ENCODE measurements at places on chromosomes 5 and 9. TPM values are rescaled to one million over a fixed set of nuclear protein-coding genes. Genes with fewer than 3 reads are reported as not detected.

COL5A1 gene
- 6.5 TPM for total RNA-seq

CBY3 gene
- not detected for total RNA-seq

DNA sequence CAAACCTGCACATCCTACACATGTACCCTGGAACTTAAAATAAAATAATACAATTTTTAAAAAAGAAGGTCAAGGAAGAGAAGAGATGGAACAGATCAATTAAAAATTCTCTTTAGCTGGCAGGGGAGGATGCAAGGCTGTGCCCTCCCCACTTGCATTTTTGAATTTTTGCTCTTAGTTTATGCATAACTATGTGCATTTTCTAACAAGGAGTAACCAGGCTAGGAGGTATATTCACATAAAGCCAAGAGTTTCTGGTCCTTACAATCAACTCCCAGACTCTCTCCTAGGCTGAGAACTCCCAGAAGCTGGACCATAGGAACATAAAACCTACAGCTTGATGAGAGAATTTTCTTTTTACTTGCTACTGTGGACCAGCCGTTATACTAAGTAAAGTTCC is 29.8 kb downstream of the CCDC192 start:
- DNase-seq = no peak

DNA sequence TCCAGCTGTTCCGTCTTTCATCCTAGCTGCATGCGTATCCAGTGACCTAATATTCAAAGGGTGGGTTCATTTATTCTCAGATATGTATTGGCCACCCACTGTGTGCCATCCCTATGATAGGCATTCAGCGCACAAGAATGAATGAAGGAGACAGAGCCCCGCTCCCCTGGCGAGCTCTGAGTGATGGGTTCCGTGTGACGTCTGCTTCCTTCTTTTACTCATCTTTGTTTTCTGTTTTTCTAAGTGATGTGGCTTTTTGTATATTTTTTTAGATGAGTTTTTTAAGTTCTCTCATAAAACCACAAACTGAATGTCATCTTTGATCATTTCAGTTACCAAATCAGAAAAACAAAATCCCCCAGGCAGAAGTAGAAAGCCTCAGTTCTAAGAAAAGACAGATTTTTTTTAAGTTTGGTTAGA is 168.3 kb upstream of the OTULINL start:
- DNase-seq = no peak

GRCh38 chr5:42059291-42059690 is 134.2 kb downstream of the FBXO4 start:
- DNase-seq = peak; percentile 20

DNA sequence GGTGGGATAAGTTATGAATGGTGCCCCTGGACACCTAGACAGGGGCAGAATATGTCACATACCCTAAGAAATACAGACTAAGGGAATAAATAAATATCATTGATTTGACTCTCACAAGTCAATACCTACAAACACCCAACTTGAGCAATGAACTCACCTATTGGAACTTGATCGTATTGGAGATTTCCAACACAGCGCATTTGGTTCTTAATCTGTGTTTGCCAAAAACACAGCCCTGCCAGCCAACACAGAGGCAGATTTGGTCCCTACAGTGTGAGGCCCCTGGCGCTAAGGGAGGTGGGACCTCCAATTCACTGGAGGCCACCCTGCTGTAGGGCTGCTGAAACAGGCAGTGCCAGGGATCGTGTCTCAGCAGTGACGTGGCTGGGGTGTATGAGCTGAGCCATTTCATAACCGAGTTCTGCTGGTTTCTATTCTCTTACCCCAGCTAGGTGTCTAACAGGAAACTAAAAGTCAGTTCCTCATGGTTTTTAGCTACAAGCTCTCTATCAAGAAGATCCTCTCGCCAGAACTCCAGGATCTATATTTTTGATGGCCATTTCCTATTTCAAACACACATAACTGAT is 84.5 kb downstream of the SLC1A1 start:
- no peak for DNase-seq

DNA sequence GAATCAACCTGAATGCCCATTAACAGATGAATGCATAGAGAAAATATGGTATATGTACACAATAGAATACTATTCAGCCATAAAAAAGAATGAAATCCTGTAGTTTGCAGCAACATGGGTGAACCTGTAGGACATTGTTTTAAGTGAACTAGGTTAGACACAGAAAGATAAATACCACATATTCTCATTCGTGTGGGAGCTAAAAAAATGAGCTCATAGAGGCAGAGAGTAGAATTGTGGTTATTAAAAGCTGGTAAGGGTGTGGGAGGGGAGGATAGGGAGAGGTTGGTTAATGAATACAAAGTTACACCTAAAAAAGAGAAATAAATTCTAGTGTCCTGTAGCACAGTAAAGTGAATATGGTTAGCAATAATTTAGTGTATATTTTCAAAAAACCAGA is 23.5 kb downstream of the PTTG1 start:
- DNase-seq = no peak

GRCh38 chr5:10421896-10422691 is 19.6 kb upstream of the ROPN1L start:
- no peak for DNase-seq

DNA sequence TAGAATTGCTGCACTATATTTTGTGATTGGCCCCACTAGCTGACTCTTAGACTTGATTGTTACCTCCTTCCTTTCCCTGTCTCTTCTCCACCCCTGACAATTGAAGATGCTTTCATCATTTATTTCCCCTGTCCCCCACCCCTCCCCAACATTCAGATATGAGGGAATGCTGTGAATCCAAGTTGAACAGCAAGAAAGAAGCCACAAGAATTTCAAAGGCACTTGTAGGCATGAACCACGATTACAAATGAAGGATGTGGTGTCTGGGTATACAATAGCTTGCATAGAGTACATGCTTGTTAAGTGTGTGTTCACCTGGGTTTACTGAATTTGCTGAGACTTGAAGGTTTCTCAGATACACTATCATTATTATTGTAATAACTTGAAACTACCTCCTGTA is 78.3 kb upstream of the TRIO start:
- peak; percentile 77 for DNase-seq

DNA sequence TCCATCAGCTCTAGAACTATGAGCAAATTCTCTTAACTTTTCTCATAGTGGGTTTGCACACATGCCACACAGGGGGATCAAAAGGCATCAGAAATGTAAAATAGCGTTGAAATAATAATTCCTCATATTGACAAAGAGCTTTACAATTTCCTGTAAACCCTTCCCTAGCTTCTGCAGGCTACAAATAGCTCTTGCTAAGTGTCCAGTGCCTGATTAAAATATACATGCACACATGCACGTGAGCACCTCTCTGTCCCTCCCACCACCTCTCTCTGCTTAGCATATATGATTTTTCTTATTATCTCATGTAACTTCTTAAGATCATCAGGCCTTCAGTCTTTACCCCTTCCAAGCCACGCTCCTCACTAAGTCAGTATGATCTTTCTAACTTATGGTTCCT is 13.7 kb upstream of the PPP2R2B start:
- DNase-seq = no peak

DNA sequence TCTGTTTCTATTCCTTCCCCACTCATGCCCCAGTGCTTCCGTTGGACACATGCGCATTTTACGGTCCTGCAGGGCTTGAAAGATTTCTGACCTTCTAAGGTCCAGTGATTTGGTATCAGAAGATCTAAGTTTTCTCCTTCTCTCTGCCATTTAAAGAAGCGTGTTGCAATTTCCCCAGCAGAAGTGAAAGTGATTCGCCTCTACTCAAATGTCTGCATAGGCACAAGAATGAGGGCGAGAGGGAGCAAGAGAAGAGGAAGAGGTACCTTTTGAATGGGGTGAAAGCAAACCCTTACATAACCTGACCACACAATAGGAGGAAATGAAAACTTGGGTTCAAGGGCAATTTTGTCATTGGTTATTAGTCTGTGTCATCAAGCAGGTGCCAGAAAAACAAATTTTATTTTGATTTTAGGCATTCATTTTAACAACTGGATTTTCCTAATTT is 31.7 kb upstream of the NR3C1 start:
- DNase-seq = no peak

GRCh38 chr5:75848077-75848476 is 130.8 kb upstream of the POC5 start:
- DNase-seq = no peak

- no peak for DNase-seq
Measured at GRCh38 chr5:138180841-138181240, 1.9 kb downstream of the KIF20A start.

Measured in HT1080 (cell line).